ENCODE measurements at places on chromosomes 5 and 9. TPM values are rescaled to one million over a fixed set of nuclear protein-coding genes. Genes with fewer than 3 reads are reported as not detected.

SLC23A1 gene
- total RNA-seq: not detected

NEUROG1 gene
- not detected for total RNA-seq

ZFP2 gene
- total RNA-seq: 0.29 TPM

PTRH1 gene
- total RNA-seq: 47.4 TPM

NIPAL4 gene
- total RNA-seq: 5.6 TPM

SMIM32 gene
- total RNA-seq: not detected

SLC34A3 gene
- 0.07 TPM for total RNA-seq

PCDHGB2 gene
- total RNA-seq: 0.98 TPM

OR1B1 gene
- not detected for total RNA-seq

ORM2 gene
- not detected for total RNA-seq

DDX46 gene
- 35.0 TPM for total RNA-seq

OTULINL gene
- total RNA-seq: 4.3 TPM

LOX gene
- 14.9 TPM for total RNA-seq

TEX48 gene
- not detected for total RNA-seq

ZBTB43 gene
- 4.3 TPM for total RNA-seq

POLR3G gene
- 28.4 TPM for total RNA-seq

BRINP1 gene
- 2.5 TPM for total RNA-seq

Measured in epithelial cell of proximal tubule (primary cell).